Pancreas (tissue), 10 donors: ENCODE measurements at places on chromosomes 2 and 18. TPM values are rescaled to one million over a fixed set of nuclear protein-coding genes. Genes with fewer than 3 reads are reported as not detected.

The MEP1B gene
- not detected for polyA plus RNA-seq

The TRMT61B gene
- 11.1 TPM for polyA plus RNA-seq

The PCARE gene
- polyA plus RNA-seq, result 0.04 TPM

The RPRD1A gene
- polyA plus RNA-seq, result 21.5 TPM

The BIRC6 gene
- polyA plus RNA-seq, result 18.6 TPM

- DNase-seq, result no peak
These were observed 64.0 kb upstream of the REG3A start for GRCh38 chr2:79223539-79223938.

- no peak for DNase-seq
These were observed 114.4 kb downstream of the NCK2 start for GRCh38 chr2:105858868-105859693.

DNA sequence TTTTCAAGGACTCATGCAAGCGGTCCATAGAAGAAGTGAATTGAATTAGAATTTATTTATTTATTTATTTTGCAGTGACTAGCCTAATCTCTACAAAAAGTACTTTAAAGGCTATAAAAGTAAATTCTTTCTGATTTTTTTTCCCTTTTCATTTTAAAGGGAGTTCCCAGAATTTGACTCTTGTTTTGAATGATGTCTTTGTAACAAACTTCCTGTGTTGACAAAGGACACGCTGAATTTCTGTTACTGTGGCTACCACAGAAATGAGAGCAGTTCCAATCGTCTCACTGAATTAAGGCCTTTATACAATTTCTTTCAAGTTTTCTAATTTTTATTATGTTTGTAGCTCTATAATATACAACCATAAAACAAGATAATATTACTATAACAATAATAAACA, 46.3 kb upstream of the LPIN2 start:
- DNase-seq, result no peak

- DNase-seq, result no peak
These were observed 745.9 kb upstream of the ACVR2A start for GRCh38 chr2:147098940-147099339.

DNA sequence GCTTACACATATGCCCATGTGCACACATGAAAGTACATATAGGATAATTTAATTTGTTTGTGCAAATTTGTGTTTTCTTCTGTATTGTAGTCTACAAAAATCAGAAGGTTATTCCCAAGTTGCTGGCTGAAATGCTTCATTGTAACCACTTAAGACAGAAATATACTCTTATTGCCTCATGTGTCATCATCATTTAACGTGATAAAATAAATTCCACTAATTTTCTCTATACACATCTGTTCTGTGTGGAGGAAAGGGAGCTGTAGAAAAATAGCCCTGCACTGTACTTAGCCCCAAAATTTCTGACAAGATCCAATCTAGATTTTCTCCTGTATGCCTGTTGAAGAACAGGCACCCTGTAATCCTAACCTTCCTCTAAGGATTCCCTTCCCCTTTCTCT, 20.4 kb upstream of the NR4A2 start:
- no peak for DNase-seq
